ENCODE measurements at places on chromosomes 5 and 9.

- DNase-seq: peak; percentile 76
Measured at GRCh38 chr5:14809369-14810155, 62.0 kb downstream of the ANKH start.

GRCh38 chr5:173056783-173057061, 570 bp downstream of the CREBRF start:
- peak; percentile 84 for DNase-seq

GRCh38 chr9:69295872-69296552, 29.0 kb upstream of the ENTREP1 start:
- DNase-seq: no peak

DNA sequence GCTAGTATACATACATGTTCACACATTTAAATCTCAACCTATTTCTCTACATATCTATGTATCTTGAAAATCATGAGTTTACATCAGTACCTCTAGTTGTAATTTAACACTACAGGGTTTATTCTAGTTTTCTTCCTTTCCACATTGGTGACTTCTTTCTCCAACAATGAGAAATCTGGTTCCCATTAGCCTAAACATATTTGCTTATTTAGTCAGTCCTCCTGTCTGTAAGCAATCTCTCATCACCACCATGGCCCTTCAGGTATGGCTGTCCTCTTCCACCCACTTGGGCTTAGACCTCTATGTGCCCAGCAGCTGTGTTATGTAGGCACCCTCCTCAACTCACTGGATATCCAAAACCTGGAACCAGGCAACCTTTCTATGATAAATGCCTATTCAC, 8.0 kb upstream of the SPATA31D1 start:
- no peak for DNase-seq

DNA sequence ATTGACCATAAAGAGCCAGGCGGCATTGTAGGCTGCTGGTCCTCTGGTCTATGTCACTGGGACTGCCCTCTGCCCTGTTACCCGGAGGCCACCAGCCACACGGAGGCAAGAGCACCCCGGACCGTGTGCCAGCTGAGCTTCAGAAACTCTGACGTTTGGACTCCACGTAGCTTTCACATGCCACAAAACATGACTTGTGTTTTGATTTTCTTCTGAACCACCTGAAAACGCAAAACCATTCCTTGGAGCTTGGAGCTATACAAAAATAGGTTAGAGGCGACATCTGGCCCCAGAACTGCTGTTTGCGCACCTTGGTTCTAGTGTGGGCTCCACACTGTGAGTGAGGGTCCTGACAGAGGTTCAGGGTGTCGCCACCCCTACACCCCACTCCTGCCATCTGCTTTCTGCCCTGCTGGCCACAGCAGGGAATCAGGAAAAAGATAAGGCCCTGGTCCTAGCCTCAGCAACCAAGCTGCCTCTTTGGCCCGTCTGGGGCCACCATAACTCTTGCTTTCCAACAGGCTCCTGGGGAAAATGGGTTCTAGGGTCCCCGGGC, 151.3 kb upstream of the IRX2 start:
- DNase-seq: no peak

- DNase-seq: peak; percentile 76
Measured at GRCh38 chr9:135701959-135702721, at the start of gene KCNT1. Gene KCNT1 (plus strand): TSS chr9:135702185. CDS start chr9:135702259, 74 bp downstream.

DNA sequence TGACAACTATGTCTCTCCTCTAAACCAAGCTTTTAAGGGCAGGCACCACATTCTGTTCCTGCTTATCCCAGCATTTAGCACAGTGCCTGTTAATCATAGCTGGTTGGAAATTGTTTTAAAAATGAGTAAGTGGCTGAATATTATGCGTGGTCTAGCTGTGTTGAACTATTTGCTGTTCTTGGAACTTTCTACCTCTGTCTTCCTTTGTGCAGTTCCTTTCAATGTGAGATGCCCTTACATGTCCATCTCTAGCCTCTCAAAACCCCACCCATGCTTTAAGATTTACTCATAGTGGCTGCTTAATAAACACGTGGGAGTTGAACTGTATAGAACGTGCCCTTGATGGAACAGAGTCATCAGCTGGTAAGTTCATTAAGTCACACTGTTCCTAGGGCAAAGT, 34.5 kb downstream of the C9orf57 start:
- DNase-seq: no peak

GRCh38 chr9:94623253-94623652, 16.1 kb downstream of the FBP1 start:
- DNase-seq: peak; percentile 28

DNA sequence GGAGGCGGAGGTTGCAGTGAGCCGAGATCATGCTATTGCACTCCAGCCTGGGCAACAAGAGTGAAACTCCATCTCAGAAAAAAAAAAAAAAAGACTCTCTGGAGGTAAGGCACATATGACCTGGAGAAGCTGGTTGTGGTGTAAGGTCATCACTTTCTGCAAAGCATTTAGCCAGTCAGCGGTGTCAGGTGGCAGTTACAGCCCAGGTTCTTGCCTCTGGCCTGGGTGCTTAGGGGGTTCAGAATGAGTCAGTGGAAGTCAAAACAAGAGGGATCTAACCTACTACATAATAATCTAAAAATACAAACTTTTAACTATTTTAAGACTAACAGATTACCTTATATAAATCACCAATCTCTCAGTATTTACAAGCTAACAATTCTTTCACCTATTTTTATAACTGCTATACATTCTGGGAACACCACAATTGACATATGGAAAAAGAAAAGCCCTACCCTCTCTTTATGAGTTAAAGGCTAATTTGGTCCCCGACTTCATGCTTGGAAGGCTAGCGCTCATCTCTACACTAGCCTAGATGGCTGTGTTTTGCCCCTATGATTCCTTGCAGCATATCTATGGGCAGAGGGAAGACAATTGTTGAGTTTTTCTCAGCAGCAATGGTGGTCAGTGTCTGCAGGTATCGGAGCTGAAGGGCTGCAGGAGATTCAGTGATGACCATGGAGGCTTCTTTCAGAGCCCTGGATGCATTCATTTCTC, 29.2 kb downstream of the STOM start:
- DNase-seq: no peak

DNA sequence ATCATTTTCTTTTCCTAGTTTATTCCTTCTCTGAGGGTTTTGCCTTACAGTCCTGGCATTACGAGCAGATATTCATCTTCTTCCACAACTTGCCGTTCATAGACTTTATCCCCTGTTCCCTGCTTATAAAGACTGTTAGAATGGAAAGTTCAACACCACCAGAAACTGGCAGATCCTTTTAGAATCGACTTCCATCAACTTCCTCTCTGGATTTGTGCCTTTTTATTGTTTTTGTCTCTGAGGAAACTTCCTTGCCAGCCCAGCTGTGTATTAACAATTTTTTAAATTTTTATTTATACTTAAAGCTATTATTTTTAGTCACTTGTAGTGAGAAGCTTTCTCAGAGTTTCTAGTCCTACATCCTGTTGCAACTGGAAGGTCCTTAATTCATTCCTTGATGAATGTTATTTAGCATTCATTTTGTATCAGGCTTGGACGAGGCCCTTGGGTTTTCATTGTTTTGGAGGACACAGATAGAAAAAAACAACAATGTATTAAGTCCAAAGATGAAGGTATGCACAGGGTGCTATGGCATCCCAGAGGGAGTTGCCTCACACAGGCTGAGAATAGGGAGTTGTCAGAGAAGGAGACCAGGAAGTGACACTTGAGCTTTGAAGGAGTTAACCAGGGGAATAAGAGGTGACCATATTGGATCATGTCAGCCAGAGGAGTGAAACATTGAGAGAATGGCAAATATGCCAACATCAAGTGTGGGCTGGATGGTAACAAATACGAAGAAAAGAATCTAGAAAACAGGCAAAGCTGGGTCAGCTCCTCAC, 81.3 kb downstream of the ADAMTSL1 start:
- no peak for DNase-seq

GRCh38 chr9:18675332-18675731, 201.4 kb downstream of the ADAMTSL1 start:
- no peak for DNase-seq

GRCh38 chr5:39980056-39980455, 555.3 kb upstream of the DAB2 start:
- no peak for DNase-seq

GRCh38 chr9:17631396-17631795, 52.5 kb downstream of the SH3GL2 start:
- no peak for DNase-seq

DNA sequence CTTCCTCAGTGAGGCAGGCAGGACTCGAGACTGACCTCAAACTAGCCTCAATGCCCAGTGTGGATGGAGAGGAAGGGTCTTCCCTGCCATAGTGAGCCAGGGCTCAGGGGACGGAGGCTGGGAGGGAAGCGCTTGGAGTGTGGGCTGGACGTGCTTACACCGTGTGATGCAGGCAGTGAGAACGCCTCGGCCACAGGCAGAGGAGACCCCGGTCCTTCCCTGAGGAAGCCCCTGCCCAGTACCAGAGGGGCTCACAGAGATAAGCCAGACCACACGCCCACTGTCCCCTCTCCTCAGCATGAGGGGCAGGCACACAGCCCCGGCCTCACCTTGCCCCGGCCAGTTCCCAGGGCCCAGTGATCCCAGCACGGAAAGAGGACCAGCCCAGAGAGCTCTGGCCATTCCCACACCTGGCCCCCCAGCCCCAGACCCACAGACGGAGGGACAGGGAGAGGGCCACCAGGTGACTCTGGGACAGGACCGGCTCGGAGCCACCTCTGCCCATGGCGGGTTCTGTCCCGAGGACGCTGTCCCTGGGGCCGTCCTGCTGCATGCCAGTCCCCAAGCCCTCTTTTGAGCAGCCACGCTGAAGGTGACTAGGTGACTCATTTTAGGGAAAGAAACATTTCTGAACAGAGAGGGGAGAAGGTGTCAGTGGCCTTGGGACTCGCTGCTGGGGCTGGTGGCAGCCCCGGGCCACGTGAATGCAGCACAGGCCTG, 6.0 kb upstream of the NSMF start:
- no peak for DNase-seq

- DNase-seq: no peak
Measured at GRCh38 chr5:61423487-61424145, 91.6 kb downstream of the ZSWIM6 start.
